B cell (primary cell): ENCODE measurements at places on chromosomes 3 and 15.

GRCh38 chr3:158091531-158091930 is 14.7 kb downstream of the SHOX2 start:
- no peaks in the 10 kb centered on the region for H3K36me3 ChIP-seq
- no peak overlapping the region for H3K4me3 ChIP-seq
- peaks cover 19% of the 10 kb centered on the region for H3K4me1 ChIP-seq
- peaks cover 2% of the 10 kb centered on the region for H3K27me3 ChIP-seq
- no peak for DNase-seq

- no peaks in the 10 kb centered on the region for H3K27me3 ChIP-seq
- peak overlapping the region; percentile 94 for H3K27ac ChIP-seq
- peak; percentile 96 for DNase-seq
- H3K36me3 ChIP-seq = no peaks in the 10 kb centered on the region
- H3K4me1 ChIP-seq = peaks cover 50% of the 10 kb centered on the region
These were observed 18.0 kb upstream of the ANKDD1A start for GRCh38 chr15:64893481-64894394.

DNA sequence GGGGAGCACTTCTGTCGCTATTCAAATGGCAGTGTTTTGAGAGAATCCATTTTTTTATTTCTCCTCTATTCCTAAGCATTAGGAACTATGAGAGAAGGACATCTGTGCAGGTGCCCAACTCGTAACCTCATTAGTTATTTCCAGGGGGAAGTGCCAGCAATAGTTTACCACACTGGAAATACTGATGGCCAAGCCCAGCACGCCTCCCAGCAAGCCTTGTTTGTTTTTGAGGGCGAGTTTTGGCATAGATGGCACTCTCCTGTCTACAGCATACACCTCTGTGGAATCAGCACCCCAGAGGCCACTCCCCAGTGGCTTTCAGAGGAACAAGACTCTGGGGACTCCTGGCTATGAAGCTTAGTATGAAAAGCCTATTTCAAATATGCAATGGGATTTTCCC is 36.6 kb downstream of the FAN1 start:
- H3K27ac ChIP-seq = no peak overlapping the region
- H3K27me3 ChIP-seq = no peaks in the 10 kb centered on the region
- no peak for DNase-seq
- peaks cover 3% of the 10 kb centered on the region for H3K36me3 ChIP-seq
- H3K4me1 ChIP-seq = no peaks in the 10 kb centered on the region
- no peak overlapping the region for H3K4me3 ChIP-seq

DNA sequence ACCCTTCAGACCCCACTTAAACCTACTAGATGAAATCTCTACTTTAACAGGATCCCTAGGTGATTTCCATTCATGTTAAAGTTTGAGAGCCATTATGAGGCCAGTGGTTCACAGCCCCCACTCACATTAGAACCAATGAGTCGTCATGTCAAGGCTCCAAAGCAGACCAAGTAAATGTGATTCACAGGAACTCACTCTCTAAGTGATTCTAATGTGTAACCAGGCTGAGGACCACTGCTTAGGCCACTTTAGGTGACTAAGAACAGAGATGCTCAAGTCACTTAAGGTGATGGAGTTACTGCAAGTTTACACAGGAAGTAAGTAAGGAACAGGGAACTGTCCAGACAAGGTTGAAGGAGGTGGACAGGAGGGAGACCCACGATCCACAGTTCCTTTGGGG is 7.7 kb downstream of the GALNT15 start:
- H3K4me1 ChIP-seq = peaks cover 4% of the 10 kb centered on the region
- no peak for DNase-seq
- H3K36me3 ChIP-seq = no peaks in the 10 kb centered on the region
- no peak overlapping the region for H3K4me3 ChIP-seq
- H3K27me3 ChIP-seq = peaks cover 3% of the 10 kb centered on the region
- H3K27ac ChIP-seq = no peak overlapping the region

DNA sequence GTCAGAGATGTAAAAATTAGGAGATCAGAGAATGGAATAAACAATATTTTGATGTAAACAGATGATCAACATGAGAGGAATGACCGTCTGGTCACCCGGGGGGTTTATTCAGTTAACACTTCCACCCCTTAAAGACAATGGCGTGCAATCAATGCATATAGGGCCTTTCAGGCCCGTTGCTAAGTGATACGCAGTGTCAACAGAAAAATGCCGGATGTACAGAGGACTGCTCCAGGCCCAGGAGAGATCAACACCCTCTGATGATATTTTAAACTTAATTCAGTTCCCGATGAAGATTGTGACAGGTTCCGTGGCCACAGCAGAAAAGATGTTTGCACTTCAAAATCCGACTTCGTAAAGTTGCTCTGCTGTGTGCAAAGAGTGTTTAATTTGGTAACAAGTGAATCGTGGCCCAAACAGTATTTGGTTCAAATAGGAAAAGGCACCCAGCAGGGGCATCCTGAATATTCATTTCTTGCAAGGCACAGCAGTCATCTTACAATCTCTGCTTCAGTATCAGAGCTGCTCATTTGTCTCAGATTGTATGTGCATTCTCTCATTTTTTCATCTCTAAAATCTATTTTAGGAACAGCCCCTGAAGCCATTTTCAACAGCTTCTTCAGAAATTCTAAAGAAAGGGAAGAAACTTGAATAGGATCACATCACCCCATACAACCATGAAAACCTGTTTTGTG is 72.6 kb downstream of the FOXB1 start:
- no peaks in the 10 kb centered on the region for H3K27me3 ChIP-seq
- H3K36me3 ChIP-seq = no peaks in the 10 kb centered on the region
- DNase-seq = no peak
- no peak overlapping the region for H3K4me3 ChIP-seq
